ENCODE measurements at places on chromosomes 5 and 9. TPM values are rescaled to one million over a fixed set of nuclear protein-coding genes. Genes with fewer than 3 reads are reported as not detected.

Gene IL4
- total RNA-seq = not detected

Gene KCNT1
- total RNA-seq = not detected

GRCh38 chr5:172584638-172585037, 56.4 kb upstream of the NEURL1B start:
- DNase-seq = no peak

DNA sequence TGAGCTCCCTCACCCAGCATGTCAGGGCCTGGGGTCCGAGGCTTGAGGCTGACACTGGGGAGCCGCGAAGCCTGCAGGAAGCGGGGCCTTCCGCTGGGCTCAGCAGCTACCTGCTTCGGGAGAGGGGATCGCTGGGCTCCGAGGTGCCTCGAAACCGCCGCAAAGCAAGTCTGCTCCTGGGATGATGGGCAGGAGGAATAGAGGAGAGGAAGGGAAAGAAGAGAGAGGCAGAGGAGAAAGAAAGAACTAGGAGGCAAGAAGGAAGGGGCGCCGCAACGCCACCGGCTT, 1.5 kb upstream of the PRDM12 start:
- no peak for DNase-seq

DNA sequence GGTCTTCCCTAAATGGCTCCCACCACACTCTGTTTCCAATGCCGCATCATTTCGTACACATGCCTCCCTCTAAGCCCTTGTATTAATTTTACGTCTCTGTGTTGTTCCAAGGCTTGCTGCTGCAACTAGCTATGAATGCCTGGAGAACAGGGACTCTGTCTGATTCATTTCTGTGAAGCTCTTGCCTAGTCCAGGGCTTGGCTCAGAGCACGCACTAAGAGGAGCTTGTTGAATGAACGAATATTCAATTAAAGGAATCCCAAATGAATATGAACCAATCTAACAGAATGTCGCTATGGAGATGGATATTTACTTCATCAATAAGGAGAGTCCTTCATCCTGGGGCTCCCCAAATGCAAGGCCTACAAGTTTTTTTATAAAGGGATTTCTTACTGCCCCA, 55.3 kb downstream of the TGFBR1 start:
- DNase-seq = no peak

- no peak for DNase-seq
Measured at GRCh38 chr5:115320515-115320914, 24.1 kb upstream of the CCDC112 start.

DNA sequence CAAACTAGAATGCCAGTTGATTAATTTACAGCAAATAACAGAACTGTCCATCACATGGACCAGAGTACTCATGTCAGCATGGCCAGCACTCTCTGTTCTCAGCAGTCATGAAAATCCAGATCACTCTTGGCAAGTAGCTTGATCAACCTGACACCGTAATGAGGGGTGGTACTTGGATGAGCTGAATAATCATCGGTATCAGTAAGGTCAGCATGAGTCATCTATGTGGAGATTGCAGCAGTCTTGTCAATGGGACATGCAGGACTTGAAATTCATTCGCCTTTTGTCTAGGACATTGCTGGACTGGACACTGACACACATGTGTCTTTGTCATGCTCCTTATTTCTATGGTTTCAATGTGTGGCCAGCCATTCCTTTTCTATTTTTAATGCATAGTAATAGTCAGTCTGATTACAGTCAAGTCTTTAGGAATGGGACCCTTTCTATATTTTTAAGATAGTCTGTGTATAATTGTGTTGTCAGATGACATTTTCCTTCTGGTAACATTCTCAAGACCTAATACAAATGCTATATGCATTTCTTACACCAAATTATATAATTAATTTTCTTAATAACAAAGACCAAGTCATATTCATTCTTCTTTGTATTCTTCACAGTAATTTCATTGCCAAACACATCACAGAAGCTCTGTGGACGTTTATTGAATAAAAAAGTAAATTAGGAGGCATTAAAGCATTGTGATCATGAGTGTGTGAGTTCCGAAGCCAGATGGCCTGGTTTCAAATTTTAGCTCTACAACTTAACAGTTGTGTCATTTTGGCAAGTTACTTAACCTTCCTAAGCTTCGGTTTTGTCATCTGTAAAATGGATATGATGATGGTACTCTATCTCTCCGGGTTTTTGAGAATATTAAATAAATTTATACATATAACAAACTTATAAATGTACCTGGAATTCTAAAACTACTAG, 57.4 kb downstream of the ADAMTSL1 start:
- no peak for DNase-seq

- DNase-seq = no peak
Measured at GRCh38 chr5:21817668-21818369, 1035.3 kb downstream of the CDH12 start.

Gene CCL27
- total RNA-seq = not detected
